ENCODE measurements at places on chromosomes 12 and 14. TPM values are rescaled to one million over a fixed set of nuclear protein-coding genes. Genes with fewer than 3 reads are reported as not detected.

Gene KRT6C
- not detected for total RNA-seq

Gene SLC10A1
- not detected for total RNA-seq

Gene PLEKHG7
- total RNA-seq = not detected

Gene GPATCH2L
- 86.5 TPM for total RNA-seq

Gene KRT78
- total RNA-seq = not detected

Gene TMTC2
- total RNA-seq = 43.4 TPM

Gene RNASE3
- total RNA-seq = not detected

Gene MMP17
- 41.5 TPM for total RNA-seq

Gene EPYC
- not detected for total RNA-seq

Gene MVK
- 16.4 TPM for total RNA-seq

Gene KERA
- 0.23 TPM for total RNA-seq

Gene HOXC10
- total RNA-seq = not detected

Gene GALNT9
- total RNA-seq = 28.6 TPM

Gene KRT2
- total RNA-seq = not detected

Gene TPPP2
- total RNA-seq = not detected

Gene PLBD1
- 3.2 TPM for total RNA-seq

Gene ACSM4
- not detected for total RNA-seq

Gene FSCB
- not detected for total RNA-seq

Gene NR4A1
- total RNA-seq = 11.1 TPM

Gene SLC17A8
- total RNA-seq = 10.1 TPM
